Heart left ventricle (tissue), 16 donors: ENCODE measurements at places on chromosomes 16 and 17. TPM values are rescaled to one million over a fixed set of nuclear protein-coding genes. Genes with fewer than 3 reads are reported as not detected.

The TBC1D3C gene
- polyA plus RNA-seq, result not detected

The PRDM7 gene
- polyA plus RNA-seq, result not detected

The CHAD gene
- polyA plus RNA-seq, result not detected

The MYOCD gene
- polyA plus RNA-seq, result 12.9 TPM

The MMP15 gene
- polyA plus RNA-seq, result 22.1 TPM

The ABCC3 gene
- 1.4 TPM for polyA plus RNA-seq

The CIITA gene
- 10.8 TPM for polyA plus RNA-seq

The FBXL16 gene
- polyA plus RNA-seq, result 0.11 TPM
